ENCODE measurements at places on chromosomes 3 and 15.

DNA sequence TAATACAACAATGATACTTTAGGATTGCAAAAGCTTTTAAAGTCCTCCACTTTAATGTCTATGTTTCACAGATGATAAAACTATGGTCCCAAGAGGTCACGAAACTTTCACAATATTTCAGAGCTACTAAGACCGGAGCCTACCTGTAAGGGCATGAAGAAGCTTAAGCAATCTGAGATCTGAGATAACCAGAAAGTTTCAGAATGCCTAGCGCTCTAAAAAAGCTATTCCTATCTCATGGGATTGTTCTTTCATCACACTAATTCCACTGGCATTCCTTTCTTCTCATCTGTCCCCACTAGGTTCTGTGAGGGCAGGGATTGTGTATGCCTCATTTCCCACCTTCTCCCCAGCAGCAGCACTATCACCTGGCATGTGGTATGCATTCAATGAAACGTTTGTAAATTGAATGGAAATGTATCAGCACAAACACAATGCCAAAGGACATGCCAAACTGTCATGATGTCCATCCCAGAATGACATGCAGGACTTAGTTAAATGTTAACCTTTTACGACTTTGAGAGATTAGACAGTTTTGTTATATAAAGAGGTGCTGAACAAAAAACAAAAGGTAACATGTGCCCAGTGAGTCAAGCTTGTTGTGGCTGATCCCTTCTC is 104.7 kb upstream of the NR2F2 start:
- no peak for DNase-seq

DNA sequence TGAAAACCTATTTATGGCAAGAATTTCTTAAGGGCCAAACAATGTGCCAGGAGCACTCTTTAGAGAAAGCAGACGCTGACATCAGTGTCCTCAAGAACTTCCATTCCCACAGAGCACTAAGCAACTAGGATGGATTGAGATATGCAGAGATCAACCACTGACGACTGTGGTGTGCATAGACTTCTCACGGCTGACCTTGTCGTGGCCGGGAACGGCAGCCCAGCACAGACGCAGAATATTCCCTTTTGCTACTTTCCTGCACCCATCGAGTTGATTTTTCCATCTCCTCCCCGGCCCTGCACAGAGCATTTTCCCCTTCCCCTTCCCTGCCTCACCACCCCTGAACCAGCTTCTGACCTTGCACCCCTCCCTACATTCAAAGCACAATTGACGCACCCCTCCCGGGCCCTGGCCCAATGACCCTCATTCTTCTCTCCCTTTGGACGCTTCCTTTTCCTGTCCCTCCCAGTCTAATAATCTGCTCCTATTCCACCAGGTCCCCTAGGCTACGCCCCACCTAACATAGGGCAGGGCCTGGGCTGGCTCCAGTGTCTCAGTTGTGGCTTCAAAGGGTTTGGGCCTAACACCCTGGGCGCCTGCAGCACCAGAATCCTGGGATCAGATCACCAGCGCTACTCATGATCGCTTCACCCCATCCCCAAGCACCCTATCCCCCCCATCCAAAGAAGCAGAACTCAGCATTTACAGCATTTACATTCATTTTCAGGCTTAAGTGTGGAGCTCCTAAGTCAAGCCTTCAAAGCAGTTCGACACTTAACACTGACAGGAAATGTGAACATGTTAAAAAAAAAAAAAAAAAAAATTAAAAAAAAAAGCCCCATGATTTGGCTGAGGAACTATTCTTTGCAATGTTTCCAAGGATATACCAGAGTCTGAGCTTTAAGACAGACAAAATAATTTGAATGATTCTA is 151.2 kb downstream of the FOXP1 start:
- no peak for DNase-seq

DNA sequence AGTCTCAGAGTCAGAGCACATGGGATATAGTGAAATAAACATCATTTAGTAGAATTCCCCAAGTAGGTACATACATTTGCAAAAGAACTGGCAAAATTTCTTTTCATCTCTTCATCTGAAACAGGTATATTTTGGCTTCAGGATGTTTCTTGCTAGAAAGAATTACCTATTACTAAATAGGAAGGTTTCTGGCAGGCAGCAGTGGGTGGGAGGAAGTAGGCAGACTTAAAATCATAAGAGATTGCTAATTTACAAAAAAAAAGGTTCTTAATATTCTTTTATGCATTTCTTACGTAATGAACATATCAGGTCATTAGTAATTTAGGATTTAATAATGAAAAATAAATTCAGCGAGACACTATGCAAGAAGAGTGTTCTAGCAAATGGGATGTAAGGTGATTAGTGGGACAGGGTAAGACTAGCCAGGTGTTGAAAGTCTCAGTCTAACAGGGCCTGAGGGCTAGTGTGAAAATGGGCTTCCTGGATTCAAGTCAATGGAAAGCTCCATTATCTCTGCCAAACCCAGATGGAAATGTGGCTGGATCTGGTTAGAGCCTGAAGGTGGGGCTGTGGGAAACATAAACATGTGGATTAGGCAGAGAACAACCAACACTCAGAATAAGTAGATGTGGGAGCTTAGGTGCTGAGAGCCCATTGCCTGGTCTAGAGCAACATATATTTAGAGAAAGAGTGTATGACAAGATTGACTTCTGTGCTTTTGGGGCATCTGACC is 127.4 kb upstream of the FEZF2 start:
- DNase-seq = no peak

- DNase-seq = no peak
Measured at GRCh38 chr15:96252148-96252547, 78.4 kb upstream of the NR2F2 start.

DNA sequence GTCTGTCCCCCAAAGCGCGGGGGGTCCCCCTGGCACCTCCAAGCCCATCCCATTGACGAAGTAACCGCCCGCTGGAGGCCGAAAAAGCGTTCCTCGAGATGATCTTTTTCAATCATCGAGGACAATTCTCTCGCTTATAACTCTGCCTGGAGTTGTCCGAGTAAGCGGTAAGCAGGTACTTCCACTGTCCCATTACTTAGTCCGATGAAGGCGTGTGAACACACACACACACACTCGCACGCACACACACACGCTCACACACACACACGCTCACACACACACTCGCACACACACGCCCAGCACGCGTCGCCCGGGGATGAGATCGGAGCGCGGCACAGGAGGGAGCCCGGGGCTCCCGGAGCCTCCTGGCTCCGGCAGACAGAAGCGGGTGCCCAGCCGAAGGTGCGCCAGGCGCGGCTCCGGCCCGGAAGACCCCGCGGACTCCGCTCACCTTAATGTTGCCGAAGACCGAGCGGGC is 430 bp downstream of the SLCO2A1 start:
- DNase-seq = no peak

GRCh38 chr3:162295323-162295983 is 798.8 kb downstream of the OTOL1 start:
- no peak for DNase-seq

DNA sequence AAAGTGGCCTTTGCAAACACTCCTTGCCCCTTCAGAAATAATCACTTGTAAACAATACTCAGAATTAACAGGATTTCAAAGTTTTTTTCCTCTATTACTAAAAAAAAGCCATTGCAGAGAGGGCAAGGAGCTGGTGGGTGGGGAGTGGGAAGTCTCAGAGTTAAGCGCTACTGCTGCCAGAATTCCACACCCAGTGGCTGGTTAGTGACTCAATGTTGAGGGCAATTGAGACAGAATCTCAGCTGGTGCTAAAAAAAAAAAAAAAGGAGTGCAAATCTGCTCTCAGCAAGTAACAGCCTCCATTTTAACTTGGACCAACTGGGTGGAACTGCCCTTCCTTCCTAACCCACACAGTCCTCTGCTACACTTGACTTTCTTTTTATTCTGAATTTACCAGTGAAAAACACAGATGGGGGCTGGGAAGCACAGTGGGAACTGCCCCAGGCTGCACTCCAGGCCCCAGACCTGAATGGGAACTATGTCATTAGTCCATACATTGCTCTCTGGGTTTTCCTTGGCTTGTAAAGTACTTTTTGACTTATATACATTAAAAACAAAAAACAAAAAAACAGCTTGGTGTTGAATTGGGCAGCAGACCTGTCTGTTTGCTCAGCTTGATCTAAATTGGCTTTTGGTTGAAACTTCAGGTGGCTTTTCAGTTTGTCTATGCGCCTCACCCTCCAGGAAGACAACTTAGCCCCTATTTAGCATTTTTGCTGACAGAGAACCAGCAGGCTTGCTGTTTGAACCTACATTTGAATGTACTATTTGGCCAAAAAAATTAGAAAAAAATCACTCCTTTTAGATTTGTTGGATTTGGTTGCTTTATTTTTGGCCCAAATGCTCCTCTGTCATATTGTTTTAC is 357.8 kb upstream of the TBL1XR1 start:
- no peak for DNase-seq

- DNase-seq = no peak
Measured at GRCh38 chr3:20015525-20015924, 3.5 kb upstream of the PP2D1 start.

- no peak for DNase-seq
Measured at GRCh38 chr3:42061025-42061712, 30.0 kb upstream of the TRAK1 start.

GRCh38 chr3:123412076-123412475 is 36.8 kb downstream of the ADCY5 start:
- no peak for DNase-seq

DNA sequence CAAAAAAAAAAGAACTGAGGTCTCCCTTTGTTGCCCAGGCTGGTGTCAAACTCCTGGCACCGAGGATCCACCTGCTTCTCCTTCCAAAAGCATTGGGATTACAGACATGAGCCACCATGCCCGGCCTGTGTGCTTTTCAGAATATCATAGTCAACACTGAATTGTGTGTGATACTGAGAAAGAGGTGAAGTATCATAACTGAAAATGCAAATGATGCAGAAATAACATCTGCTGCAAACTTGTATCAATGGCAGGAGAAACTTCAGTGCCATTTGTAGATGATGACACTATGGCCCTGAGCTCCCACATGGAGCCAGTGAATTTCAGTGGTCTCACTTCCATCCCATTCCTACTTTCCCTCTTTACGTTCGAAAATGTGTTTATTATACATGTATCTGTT is 21.9 kb downstream of the IL12A start:
- DNase-seq = no peak

GRCh38 chr15:57406062-57406772 is 29.9 kb downstream of the CGNL1 start:
- no peak for DNase-seq

DNA sequence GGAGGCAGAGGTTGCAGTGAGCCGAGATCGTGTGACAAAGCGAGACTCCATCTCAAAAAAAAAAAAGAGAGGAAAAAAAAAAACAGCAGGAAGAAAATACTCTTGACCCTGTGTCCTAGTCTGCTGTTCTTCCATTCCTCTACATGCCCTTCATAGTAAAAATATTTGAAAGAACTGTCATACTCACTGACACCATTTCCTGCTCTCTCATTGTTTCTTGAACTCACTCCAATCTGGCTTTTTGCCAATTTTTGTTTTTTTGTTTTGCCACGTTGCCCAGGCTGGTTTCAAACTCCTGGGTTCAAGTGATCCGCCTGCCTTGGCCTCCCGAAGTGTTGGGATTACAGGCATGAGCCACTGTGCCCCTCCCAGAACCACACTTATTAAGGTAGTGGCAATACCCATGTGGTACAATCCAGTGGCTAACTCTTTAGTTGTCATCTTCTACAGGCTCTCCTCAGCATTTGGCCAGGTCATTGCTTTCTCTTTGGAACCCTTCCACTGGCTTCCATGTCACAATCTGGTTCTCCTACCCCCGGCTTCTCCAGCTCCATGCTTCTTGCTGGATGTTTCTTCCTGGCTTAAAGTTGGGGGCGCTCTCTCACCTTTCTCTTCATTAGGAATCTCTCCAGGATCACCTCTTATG is 238.2 kb upstream of the C2CD4B start:
- no peak for DNase-seq

DNA sequence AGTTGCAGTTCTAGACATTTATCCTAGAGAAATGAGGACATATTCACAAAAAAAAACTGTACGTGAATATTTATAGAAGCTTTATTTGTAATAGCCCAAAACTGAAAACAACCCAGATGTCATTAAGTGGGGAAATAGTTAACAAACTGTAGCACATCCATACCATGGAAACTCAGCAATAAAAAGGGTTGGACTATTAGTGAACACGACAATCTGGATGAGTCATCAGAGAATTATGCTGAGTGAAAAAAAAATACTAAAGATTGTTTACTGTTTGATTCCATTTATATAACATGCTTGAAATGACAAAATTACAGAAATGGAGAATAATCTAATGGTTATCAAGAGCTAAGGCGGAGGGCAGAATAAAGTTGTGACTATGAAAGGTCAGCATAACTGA is 59.5 kb downstream of the CPA3 start:
- no peak for DNase-seq

GRCh38 chr3:40452562-40452875 is 4.6 kb upstream of the RPL14 start:
- DNase-seq = no peak

- DNase-seq = no peak
Measured at GRCh38 chr3:46372492-46373359, 2.0 kb downstream of the CCR5 start.

DNA sequence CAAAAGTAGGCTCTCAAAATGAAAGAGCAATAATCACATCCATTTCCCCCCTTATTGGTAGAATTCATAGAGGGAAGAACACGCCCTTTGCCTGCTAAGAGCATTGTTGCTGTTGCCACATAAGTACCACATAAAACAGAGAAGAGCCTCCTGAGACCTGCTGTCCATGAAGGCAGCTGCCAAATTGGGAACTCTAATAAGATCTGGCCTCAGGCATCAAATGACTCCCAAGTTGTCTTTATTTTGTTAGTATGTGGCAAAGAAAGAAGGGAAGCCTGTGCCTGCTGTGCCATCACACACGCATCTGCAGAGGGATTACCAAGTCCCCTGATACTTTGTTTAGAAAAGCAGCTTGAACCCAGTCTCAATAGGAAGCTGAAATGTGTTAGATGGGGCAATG is 23.9 kb downstream of the VGLL3 start:
- no peak for DNase-seq

DNA sequence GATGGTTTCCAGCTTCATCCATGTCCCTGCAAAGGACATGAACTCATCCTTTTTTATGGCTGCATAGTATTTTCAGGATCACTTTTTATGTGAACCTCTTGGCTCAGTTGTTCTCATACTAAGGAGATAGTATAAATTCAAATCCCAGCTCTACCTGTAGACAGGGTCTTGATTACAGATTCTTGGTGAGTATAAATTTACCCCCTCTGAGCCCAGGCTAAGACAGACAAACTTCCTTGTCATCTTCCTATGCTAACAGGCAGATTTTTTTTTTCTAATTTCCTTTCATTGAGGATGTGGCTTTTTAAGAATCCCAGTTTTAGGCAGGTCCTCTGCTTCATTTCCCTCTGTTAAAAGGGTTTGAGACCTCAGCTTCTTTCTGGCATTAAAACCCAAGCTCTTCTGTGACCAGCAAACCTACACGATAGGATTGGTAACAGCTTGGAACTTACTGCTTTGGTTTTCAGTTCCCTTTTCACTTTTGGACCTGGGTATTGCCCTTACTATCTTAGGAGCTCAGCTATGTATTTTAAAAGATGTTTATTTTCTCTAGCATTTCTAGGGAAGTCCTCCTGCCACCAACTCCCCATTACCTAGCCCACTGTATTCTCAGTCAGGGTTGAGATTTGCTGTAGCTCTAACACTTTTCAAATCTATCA is 72.5 kb downstream of the VPS8 start:
- DNase-seq = no peak
